NCI-H2171 treated with DMSO at 0.1 percent for 48 hours (cell line): ENCODE measurements at places on chromosomes 7 and 10.

GRCh38 chr7:141674171-141674671 is 27.7 kb downstream of the DENND11 start:
- no peak for DNase-seq

- no peak for DNase-seq
Observed at GRCh38 chr10:55497893-55498499, 697.0 kb upstream of the PCDH15 start.

DNA sequence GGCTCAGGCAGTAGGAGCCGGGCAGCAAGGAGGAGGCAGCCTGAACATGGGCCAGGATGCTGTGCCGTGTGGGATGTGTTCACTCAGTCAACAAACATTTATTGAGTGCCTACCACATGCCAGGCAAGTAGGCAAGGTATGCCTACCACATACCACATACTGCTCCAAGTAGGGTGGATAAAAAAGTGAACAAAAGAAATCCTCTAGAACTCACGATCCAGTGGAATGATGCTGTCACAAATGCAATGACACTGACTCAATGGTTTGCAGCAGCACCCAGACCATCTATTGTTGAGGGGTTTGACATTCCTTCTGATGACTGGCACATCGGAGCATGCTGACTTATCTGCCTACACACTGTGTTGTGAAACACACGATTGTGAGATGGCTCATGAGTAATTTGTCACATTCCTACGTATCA is 413.5 kb downstream of the NRG3 start:
- DNase-seq, result no peak

- no peak for DNase-seq
Observed at GRCh38 chr7:74068378-74069085, 15.1 kb upstream of the LIMK1 start.

GRCh38 chr10:132403511-132404168 is 6.6 kb downstream of the PWWP2B start:
- DNase-seq, result peak; percentile 2

DNA sequence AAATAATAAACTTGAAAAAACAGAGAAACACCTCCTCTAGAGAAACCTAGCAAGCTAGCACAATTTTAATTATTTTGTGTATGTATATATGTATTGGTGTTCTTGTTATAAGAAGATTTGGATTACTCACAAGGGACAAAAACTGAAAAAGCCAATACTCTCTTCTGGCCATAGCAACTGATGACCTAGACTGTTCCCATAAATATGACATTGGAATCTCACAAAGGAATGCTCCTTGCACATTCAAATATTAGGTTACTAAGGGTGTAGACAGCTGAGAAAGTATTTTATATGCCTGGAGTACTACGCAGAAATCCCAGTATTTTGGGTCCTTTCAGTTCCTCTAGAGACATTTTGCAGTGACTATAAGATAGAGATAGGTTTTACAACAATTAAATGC is 279.4 kb downstream of the FZD1 start:
- no peak for DNase-seq

- DNase-seq, result no peak
Observed at GRCh38 chr10:1020460-1020859, 5.2 kb downstream of the IDI2 start.

DNA sequence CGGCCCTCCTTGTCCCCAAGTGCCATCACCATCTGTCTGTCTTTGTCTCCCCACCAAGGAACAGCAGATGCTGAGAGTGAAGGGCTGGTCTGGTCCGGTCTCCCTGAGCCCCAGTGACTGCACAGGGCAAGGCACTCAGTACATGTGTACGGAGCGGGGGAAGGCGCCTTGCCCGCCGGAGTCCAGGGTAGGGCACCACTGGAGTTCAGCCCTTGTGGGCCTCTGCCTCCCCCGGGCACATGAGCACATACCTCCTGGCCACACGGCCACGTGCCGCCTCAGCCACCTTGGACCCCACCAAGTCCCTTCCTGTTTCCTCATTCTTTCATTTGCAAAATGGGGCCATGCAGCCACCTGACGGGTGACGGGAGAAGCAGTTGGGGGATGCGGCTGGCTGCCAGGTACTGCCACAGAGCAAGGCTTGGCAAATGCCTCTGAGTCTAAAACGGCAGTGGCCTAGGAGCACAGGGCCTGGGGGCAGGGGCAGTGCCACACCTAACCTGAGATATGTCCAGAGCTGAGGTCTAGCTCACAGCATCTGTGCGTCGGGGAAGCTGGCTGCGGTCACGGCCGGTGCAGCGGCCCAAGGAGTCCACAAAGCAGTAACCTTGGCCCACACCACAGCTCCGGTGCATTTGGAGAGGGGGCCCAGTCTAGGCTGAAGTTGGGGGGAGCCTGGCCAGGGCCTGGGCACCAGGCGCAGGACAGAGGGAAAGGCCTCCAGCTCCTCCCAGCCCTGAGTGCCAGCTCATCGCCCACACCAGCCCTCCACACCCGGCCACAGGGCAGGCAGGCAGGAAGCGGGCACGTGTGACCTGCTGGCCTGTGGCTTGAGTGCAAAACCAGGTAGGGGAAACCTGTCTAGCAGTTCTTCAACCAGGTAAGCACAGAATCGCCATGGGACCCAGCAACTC is 5.2 kb downstream of the ADAP1 start:
- no peak for DNase-seq

DNA sequence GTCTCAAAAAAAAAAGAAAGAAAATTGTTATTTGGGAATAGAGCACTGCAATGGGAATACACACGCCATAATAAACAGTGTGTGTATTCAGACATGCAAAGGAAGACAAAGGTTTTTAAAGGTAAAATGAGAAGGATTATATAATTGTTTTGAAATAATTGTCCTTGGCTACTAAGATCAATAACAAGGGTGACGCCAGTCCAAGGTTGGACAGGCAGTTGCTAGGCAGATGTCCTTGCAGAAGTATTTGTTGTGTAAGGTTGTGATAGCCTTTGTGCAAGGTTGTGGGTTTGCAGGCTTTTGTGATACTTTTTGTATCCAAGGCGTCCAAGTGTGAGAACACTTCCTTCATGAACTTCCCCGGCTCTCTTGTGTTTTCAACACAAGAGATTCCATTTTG is 72.3 kb upstream of the PRLHR start:
- DNase-seq, result no peak

- no peak for DNase-seq
Observed at GRCh38 chr7:133310232-133310862, 57.5 kb downstream of the EXOC4 start.

DNA sequence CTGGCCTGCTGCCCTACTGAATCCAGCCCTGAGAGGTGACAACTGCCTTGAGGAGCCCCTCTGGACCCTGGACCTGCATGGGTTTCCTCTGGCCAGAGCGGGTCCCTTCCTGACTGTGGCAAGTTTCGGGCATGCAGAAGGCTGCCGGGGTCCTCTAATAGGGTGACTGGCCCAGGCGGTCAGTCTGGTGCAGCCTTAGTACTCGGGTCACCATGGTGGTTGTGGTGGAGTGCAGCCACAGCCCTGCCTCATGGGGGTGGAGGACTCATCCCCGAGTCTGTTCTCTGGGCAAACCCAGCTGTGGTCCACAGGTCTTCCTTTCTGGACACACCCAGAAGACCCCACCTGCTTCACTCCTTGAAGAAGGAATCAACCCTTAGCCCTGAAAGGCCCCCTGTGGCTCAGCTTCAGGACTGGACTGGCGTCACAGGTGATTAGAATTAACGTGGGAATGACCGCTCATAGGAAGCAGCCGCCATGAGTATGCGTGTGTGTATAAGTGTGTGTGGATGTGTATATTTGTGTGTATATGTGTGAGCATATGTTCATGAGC is 28.7 kb downstream of the RAMP3 start:
- no peak for DNase-seq

DNA sequence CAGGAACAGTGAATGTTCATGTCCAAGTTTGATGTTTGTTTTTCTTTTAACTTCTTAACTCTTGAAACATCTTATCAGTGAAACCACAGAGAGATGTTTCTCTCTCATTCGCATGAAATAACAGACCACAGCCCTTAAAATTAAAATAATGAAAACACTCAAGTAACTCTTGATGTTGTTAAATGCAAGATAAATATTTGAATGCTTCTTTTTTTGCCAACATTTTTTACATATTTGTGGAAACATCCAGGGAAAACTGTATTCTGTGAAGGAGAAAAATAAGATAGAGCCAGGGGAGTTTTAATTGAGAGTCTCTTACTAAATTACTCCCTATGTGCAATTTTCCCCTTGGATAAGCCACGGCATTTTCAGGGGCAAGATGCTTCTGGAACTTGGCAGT is 361.8 kb upstream of the MGMT start:
- DNase-seq, result no peak

DNA sequence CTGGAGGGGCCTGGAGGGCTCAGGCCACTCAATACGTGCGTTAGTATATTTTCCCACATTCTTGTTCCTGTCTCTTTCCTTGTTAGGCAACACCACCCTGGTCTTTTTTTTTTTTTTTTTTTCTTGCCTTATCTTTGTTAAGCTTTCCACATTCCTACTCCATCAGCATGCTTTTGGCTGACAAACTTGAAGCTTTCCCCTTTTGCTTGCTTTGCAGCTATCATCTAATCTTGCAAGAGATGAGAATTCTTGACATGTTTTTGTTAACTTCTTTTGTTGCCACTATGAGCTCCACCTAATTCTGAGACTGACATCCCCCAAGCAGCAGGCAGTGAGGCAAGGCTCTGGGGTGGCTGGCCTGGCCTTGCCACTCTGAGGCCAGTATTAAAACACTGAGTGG is 52.5 kb upstream of the NRP1 start:
- DNase-seq, result no peak

DNA sequence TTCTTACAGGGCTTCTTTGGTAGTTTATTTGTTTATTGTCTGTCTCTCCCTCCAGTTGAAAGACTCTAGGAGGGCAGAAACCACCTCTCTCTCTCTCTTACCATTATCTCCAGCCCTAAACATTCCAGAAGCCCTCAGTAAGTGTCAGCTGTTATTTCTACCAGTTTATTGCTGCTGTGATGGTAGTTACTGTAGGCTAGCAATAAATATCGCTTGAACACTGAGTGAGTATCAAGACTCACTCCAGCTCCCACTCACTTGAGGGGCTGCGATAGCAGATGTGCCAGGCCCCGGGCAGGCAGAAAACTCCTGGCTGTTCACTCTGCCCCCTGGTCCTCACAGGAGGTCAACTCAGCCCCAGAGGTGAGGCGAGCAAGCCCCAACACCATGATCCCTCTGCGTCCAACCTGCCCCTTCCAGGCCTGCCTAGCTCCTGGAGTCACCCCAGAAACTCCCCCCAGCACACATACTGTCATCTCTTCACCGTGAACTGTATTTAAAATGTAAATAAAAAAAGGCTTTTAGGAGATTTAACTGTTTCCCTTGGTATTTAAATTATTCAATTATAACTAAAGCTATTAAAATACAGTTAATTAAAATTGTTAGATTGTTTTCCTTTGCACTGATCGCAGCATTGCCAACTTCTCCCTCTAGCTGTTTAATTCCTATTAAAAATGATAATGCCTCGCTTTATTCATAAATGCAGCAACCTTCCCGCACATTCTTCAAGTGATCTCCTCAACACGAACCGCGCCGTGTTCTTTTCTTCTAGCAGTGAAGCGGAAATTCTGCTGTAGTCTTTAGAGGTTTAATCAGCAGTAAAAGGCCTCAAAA is 321.1 kb upstream of the ZMIZ1 start:
- DNase-seq, result no peak

- no peak for DNase-seq
Observed at GRCh38 chr7:114662002-114662677, 247.5 kb downstream of the FOXP2 start.
